ENCODE measurements at places on chromosomes 1 and 21.
A peak's percentile ranks its signal among the peaks of the same experiment; 100 is the strongest.

- DNase-seq, result no peak
Observed at GRCh38 chr1:157596384-157596783, 1.5 kb downstream of the FCRL4 start.

- DNase-seq, result no peak
Observed at GRCh38 chr1:152096931-152097330, 8.1 kb upstream of the TCHHL1 start.

DNA sequence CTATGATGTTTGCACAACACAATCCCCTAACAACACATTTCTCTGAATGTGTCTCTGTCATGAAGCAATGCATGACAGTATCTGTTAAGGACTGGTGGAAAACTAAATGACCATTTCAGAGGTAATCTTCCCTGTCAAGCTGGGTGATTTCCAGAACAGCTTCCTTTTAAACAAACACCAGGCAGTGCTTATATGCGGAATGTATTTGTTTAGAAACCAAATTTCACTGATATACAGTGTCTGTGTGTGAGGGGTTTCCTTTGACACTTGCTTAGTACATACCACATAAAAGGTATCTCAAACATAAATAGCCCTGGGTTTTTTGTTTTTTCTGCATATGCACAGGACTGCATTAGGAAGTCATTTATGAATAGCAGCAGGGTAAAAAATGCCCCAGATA is 95.6 kb downstream of the TGFBR3 start:
- DNase-seq, result no peak

DNA sequence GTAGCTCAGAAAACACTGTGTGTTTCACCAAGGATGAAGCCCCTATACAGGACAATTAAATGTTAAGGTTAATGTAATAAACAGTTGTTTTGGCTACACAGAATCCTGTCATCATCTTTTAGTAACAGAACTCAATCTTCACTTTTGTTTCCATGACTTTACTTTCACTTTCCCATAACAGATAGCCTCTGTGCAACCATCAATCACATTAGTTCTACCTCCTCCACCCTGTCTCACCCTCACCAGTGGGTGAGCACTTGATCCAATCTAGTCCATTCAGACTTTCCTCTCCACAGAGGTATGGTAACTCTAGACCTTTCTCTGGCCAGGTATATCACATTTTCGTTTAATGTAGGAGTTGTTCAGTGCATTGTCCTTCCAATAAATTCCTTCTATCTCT is 1018.5 kb downstream of the ADGRL2 start:
- DNase-seq, result no peak

GRCh38 chr1:42586016-42586415 is 72.2 kb upstream of the PPIH start:
- DNase-seq, result no peak

DNA sequence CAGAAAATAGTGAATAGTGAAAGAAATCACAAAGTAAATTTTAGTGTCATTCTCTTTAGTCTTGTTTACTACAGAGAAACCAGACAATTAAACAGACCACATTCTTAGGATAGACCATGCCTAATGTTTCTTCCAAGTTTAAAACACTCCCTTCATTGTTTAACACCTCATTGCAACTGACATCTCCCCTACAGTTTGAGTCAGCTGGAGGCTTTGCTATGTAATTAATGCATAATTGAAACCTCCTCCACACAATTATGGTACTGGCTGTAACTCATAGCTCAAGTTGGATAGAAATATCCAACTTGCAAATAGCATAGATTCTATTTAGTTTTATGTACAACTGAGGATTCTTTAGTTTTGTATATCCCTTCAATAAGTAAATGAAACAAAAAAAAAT is 35.2 kb upstream of the B3GALT2 start:
- DNase-seq, result no peak

DNA sequence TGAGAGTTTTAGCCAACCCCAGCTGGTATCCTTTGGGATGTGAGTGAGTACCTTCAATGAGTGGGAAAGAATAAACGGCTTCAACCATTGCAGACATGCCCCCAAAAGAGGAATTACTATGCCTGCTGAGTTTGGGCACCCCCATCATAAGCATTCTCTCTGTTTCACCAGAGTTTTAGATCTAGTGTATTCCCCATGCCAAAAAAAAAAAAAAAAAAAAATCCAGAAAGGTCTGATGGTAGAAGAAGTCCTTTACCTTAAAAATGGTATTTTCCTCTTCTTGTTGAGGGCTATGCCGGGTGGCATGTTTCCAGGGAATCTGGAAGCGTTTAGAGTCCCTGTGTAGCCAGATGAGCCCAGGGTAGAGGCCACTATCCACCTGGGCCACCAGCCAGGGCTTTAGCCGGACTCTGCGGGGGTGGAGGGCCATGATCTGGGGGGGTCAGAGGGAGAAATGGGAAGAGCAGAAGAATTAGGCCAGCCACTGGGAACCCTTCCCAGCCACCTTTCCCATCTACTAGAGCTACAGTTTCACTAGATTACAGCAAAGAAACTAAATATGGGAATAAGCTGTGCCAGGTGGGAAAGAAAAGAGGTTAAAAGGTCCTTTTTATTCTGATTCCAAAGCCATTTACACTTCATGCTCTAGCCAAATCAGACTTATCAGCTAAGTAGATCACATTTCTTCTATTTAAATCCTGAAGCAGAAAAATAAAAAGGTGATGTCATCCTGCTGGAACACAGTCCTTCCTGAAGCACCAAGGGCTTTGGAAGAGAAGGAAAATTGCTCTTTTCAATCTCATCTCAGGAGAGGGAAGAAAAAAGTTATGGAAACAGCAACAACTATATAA is 4.7 kb downstream of the IRF6 start:
- DNase-seq, result no peak

DNA sequence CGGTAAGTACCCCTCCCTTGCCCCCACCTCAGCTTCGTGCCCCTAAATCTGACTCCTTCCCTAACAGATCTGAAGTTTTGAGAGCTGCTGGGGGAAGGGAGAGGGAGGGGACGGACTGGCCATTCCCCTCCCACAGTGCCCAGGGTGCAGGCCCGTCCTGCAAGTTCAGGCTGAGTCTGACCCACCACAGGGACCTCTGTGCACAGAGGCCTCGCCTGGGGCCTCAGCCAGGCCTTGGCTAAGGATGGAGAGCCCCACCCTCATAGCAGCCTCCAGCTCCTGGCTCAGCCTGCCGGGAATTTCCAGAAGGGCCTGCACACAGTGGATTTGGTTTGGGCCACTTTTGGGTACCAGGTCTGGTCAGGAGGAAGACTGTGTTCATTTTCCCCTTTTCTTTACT is 31.2 kb upstream of the TNFRSF1B start:
- DNase-seq, result no peak

DNA sequence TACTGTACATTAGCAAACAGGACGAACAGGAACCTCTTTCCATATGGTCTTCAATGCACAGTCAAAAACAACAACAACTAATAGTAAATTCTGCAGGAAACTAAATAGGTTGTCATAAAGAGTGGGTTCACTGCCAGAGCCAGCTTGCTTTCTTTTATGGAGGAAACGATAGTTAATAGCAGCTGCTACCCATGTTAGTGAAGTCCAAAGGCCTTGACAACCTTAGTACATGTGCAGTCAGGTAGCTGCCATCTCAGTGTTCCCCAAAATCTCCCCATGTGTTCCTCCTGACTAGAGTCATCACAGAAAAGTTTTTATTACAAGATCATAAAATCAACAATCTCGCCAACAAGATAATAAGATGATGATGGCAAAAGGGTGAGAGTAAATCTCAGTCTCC is 16.6 kb upstream of the ADORA3 start:
- no peak for DNase-seq

GRCh38 chr1:26578167-26578566 is 48.6 kb downstream of the RPS6KA1 start:
- no peak for DNase-seq

- no peak for DNase-seq
Observed at GRCh38 chr1:147912553-147912952, 10.0 kb downstream of the GJA8 start.

DNA sequence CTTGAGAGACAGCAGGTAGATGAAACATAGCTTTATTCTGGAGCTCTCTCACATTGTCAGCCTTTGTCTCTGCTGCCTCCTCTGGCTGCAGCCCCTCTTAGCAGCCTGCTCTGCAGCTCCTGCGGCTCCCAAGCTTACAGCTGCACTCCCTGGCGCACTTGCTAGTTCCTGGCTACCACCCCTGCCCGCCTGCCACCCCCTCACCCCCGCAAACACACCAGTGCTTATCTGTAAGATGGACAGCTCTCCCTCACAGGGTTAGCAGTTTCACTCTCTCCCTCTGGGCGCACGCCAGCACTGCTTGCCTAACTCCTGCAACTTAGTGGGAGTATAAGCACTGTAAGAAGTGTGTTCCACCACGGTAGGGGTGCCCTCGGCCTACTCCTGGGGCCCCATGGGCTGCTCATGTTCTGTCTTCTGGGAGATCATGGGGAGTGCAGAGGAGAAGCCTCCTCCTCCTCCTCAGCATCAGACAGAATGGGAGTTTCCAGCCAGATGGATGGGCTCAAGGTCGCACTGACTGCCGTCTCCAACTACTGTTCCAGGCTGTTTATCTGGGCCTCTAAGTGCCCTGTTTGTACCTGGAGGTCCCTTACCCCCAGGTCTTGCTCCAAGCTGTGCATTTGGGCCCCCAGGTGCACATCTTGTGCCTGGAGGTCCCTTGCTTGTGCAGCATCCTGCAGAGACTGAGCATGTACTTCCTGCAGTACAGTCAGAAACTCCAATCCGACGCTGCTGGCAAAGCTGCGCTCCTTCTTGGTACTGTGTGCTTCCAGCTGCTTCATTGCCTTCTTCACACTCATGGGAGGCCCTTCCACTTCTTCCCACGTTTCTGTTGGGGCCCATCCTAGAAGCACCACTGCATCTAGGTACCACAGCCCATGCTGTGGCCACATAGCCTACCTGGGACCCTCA is 1388.1 kb downstream of the AMY1C start:
- no peak for DNase-seq

- DNase-seq, result no peak
Observed at GRCh38 chr1:224080115-224080774, 33.7 kb upstream of the FBXO28 start.

DNA sequence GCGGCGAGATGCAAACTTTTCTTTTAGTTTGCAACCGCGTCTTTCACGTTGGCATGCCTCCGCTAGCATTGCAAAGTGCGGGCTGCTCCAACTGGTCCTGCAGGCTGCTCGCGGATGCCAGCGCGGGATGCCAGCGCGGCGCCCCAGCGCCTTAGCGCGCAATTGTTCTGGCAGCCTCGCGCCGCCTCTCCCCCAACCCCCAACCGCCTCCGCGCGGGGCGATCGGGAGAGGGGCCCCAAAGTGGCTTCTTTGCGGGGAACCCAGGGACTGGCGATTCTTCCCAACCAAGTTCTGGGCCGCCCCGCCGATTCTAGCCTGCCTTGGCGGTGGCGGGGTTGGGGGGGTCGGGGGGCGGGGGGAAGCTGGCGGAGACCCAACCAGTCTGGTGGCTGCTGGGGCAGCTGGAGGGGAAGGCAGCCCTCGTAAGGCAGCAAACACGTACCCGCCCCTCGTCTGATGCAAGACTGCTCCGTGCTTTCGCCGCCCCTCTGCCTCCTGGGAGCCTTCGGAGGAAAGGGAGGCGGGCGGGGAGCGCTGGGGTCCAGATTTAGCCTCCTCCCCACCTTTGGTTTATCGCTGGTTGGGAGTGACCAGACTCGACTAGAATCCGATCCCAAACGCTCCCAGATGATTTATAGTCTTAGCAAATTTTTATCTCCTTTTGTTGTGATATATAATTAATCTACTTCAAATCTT is 756 bp downstream of the PHGDH start:
- DNase-seq, result peak; percentile 83

GRCh38 chr1:205370780-205371179 is 14.1 kb upstream of the KLHDC8A start:
- DNase-seq, result no peak

DNA sequence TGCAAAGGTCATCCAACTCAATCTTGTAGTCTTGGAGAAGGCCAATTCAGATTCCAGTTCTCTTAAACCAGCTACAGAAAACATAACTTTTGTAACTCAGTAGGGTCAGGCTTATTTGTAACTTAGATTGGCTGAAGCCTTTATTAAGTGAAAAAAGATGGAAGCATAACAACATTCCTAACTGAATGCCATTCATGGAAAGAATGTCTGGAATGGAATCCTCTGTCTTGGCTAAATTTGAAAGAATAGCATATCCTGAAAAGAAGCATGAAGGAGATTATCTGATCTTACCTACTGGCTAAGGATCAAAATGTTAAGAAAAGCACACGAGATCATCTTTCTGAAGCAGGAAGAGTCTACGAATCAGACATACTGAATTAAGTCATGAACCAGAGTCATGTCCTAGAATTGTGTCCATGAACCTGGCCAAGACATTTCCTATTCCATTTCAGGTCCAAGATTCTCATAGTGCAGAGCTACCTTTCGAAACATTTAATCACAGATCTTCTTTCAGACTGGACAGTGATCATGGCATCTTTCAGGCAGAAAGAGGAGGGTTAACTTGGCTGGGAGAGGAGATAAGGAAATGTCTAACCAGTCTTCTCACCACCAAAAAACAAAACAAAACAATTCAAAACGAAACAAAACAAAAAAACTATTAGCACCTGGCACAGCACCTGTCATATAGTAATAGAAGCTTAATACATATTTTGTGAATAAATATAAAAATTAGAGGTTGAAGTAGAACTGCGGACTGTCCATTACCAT is 75.6 kb downstream of the XCL2 start:
- DNase-seq, result no peak

DNA sequence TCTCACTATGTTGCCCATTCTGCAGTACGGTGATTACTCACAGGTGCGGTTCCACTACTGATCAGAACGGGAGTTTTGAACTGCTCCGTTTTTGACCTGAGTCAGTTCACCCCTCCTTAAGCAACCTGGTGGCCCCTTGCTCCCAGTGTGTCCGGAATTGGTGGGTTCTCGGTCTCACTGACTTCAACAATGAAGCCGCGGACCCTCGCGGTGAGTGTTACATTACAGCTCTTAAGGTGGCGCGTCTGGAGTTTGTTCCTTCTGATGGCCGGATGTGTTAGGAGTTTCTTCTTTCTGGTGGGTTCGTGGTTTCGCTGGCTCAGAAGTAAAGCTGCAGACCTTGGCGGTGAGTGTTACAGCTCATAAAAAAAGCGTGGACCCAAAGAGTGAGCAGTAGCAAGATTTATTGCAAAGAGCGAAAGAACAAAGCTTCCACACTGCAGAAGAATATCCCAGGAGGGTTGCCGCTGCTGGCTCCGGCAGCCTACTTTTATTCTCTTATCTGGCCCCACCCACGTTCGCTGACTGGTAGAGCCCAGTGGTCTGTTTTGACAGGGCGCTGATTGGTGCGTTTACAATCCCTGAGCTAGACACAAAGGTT is 17.6 kb upstream of the PARP1 start:
- no peak for DNase-seq

DNA sequence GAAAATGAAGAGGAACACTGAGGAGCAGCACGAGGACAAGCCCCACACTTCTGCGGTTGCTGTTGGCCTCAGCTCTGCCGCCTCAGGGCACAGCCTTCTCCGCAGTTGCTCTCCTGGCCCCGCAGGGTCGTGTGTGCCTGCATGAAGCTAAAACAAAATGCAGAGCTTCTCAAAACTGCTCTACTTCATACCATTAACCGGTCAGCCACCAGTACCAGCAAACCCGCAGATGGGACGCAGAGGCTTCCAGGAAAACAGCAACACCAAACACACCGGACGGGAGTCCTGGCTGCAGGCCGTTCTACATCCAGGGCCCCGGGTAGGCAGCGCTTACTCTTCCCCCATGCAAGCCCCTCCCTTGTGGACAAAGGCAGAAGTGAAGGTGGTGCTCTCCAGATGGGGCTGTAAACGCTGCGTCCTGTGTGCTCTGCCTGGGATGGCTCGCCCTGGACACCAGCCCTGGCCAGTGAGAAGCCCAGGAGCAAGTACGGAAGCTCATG is 7.1 kb upstream of the C1orf159 start:
- no peak for DNase-seq
